ENCODE measurements at places on chromosomes 6 and 20.

DNA sequence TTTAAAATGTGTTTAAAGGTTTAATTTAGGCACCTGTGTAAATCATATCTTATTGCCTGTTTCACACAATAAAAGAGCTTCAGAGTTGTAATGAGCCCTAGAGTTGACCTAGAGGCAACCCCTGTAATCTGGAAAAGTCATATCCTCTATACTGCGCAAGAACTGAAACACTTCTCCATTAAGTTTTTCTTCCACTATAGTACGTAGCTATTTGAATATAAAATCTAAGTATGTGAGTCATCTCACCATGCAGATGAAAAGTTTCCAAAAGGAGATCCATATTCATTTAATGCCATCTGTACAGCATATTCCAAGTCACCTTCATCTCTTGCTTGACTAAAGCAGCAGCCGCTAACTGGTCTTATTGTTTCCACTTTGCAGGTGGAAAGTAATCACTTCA, 26.0 kb upstream of the TAAR1 start:
- no peak for DNase-seq

DNA sequence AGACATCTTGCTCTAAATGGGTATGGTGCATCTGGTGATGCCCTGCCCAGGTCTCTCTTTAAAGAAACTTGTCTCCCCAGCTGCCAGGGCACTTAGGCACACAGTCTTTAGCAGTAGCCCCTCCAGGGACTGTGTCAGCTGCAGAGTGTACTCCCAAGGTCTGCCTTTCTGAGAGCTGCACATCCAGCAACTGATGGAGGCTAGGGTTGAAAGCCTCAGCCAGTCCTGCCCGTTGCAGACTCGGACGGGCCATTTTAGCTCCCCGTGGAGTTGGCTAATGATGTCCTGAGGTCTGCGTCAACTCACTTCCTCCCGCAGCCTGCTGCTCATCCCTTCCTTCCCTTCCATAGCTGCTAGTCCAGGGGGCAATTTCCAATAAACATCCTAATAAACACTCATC, 381.8 kb downstream of the PTPRT start:
- DNase-seq: no peak

GRCh38 chr6:96742702-96743101, 94.6 kb downstream of the GPR63 start:
- no peak for DNase-seq

GRCh38 chr6:14037402-14038277, 79.9 kb upstream of the CD83 start:
- peak; percentile 83 for DNase-seq

DNA sequence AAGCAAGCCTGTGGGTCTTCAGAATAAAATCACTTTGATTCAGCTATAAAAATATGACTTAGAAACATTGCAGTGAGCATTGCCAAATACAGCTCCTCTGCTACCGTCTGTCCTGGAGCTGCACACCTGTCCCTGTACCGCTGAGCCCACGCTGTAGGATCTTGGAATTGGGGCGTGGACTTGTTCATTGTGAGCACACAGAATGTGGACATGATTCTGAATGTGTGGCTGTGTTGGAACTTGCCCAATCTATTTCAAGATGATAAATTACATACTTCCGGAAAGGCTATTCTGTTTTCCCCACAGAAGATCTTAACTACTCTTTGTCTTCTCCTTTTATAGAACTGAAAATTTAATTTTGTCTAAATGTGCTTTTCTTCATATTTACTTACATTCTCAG, 107.3 kb downstream of the UST start:
- DNase-seq: no peak

DNA sequence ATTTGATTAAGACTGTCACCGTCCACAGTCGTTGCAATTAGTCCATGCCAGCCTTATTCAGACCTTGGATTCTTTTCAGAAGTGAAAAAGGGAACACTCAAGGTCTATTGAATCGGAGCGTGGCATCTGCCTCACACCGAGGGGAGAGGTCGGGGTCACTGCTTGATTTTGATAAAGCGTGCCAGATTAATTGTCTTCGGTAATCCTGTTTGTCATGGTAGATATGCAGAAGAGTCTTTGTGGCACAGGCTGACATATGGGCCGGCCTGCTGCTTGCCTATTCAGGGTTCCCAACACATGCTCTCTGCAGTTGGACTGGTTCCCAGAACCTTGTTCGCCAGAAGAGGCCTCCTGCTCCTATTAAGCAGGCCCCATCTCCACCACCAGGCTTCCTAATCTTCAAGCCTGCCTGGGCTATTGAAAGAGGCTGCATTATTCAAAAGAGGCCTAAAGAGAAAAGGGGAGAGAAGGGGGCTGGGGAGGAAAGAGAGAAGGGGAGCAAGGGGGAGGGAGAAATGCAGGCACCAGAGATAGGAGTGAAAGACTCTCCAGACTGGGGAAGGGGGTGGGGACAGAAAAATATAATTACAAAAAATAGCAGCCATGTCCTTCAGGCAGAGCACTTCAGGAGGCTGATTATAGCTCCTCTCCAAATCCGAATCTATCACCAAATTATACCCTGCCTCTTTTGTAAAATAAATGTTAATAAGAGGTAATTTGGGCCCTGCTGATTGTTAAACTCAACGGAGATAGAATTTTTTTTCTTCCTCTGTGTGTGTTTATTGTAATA, 611.3 kb downstream of the HDGFL1 start:
- DNase-seq: peak; percentile 86

GRCh38 chr20:8601542-8601912, 467.4 kb upstream of the PLCB4 start:
- peak; percentile 14 for DNase-seq

DNA sequence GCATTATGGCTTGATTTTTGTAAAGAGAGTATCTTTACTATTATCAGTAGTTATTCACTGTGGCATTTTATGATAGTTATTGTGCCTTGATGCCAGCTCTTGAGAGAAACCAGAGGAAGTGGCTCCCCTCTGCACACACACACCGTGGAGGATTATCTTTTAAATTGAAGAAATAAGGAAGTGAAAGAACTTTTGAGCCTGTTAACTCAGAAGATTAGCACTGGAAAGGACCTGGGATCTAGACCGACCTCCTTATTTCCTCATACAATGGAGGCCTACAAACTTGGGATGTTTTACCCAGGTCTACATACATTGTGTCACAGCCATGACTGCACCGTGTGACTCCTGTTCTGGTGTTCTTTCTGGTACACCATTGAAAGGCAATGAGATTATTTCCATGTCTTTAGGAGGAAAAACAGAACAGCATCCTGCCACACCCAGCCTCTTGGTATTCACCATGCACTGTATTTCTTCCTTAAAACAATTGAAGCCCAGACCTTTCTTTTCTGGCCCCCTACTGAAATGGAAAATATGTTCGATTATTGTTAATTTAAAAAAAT, 40.6 kb downstream of the HECA start:
- no peak for DNase-seq

- no peak for DNase-seq
These were observed 1.3 kb upstream of the HLA-A start for GRCh38 chr6:29941016-29941415.

- DNase-seq: no peak
These were observed 17.8 kb upstream of the COL19A1 start for GRCh38 chr6:69848552-69848951.

GRCh38 chr6:159444056-159444760, 248.8 kb downstream of the SOD2 start:
- no peak for DNase-seq

GRCh38 chr6:162868397-162868796, 140.6 kb downstream of the PACRG start:
- DNase-seq: no peak

DNA sequence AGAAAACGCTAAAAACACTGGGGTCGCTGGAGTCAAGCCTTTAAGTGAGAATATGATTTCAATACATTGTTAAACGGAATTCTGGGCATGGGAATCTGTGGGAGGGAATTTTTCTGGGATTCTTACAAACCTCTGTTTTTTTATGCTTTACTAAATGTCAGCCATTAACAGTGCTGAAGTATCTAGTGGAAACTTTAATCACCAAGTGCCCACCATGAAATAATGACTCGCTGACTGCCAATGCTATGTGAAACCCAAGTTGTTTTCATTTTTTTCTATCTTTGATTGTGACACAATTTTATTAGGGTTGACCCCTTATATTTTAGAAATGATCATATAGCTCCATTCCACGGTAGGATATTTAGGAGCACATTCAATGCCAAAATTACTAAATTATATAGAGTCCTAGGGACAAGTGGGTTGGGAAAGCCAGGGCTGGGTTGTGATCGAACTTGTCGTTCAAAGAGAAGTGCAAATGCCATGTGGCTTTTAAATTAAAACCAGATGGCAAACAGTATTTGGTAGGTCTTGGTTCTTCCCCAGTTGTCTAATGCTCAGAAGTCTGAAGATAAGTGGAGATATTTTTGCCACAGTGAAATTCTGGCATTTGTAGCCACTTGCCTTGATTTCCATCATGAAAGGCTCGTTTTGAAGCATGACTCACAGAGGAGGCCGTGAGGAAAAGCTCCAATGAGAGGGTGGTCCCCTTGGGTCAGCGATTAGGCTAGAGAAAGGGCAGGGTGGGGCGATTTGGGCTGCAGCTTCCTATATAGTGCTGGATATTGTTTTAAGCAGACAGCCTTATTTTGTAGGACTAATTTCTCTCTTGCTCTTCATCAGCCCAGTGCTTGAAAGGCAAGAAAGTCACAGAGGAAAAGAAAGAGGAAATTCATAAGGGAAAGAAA, 254.4 kb upstream of the JAG1 start:
- DNase-seq: peak; percentile 46

- DNase-seq: no peak
These were observed 14.6 kb upstream of the ADA start for GRCh38 chr20:44666066-44666465.

DNA sequence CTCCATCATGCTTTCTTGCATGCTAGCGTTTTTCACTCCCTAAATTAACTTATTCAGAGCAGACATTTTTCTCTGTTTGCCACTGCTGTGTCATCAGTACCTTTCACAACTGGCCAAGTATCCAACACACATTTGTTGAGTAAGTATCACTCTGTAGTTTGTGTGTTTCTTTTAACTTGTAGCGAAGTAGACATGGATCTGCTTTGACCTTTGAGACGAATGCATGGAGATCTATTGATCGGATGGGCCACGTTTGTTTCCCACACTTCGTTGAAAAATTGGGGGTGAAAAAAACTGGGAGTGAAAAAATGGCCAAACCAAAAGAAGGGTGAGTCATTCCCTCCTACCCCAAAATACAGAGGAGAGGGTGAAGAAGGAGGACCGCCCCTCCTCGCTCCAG, 12.9 kb upstream of the SLC9A8 start:
- no peak for DNase-seq

DNA sequence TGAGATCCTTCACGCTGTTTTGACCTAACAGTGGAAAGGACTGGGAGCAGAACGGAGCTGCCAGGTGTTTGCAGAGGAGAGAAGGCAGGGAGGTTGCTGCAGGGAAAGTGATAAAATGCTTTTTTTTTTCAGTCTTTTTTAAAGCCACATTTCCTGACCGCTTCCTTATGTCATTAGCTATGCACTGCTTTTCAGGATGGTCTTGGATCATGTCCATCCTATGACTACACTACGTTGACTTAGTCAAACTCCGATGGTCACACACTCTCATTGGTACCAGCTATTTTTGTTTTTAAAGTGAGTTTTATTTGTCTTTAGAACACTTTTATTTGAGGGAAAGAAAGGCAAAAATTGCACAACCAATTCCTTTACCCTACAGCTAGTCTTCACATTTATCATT, 89.2 kb upstream of the EXOC2 start:
- peak; percentile 66 for DNase-seq

- DNase-seq: no peak
These were observed 39.4 kb downstream of the HNF4A start for GRCh38 chr20:44394702-44395460.

DNA sequence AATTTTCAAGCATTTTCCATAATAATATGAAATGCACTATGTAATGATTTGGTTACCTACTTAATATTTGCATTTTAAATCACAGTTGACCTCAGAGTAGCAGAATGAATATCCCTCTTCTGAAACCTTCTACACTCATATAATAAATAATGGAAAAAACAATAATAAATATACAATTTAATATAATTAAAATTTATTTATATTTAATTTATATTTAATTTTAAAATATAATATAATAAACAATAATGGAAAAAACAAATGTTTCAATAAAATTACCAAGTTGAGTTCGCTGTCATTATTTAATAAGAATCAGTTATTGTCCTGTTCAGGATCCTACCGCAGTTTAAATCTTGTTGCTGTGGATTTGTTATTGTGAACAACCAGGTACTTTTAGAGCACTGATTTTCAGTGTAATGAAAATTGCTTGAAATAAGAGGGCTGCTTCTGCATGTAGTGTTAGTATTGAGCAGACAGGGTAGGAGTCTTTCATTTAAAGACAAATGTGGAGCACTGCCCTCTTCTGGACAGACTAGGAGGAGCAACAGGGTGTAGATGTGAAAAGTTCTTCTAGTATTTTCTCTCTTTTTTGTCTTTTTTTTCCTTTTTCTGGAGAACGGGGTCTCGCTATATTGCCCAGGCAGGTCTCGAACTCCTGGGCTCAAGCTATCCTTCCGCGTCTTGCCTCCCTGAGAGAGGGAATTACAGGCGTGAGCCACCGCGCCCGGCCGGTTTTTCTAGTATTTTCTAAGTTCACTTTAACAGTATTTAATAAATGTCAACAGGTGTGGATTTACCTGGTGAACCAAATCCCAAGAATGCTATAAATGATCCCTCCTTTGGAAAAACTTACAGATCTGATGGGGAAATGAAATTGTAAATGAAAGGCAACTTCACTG, 13.6 kb downstream of the TRAPPC3L start:
- DNase-seq: peak; percentile 68

DNA sequence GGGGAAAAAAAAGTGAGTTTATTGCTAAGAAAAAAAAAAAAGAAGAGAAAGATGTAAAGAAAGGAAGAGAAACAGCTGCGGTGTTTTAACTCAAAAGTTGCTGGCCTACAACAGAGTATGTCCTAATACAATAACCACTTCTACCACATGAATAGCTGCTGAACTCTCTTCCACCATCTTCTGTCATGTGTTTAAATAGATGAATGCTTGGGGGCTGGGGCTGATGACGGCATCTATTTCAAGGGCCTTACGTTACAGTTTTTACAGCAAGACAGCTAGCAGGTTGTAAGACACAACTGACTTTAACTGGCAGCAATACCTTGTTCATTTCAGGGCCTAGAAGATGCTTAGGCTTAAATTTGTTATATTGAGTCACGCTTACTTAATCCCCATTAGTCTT, 50.4 kb downstream of the MAP3K7 start:
- no peak for DNase-seq

DNA sequence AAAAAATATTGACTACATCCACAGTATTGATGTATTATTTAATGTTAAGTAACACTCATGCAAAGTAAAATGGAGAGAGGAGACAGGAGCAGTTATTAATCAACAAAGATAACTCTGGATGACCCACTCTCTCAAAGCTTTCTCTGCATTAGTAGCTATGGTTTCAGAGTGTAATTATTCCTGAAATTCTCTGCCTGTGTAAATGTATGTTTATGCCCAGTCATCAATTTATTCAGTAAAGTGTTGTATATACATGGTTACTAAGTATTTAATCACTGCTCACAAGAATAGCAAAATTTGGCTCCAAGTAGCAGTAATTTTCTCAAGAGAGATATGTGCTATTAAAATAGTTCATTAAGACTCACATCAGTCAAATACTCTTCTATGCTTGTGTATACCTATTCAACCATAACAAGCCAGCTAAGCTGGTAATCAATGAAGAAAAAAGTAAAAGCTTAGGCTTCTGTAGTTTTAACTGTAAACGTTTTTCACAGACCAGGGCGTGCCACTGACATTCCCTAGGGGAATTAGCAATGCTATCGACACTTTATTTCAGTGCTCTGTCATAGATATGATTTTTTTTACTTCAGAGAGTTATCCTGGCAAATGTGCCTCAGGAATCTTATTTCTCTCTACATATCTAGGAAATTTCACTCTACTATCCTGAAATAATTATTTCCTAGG, 54.0 kb upstream of the RAB32 start:
- DNase-seq: no peak
